Posterior cingulate gyrus (tissue), 11 donors: ENCODE measurements at places on chromosomes 7 and 10.

GRCh38 chr10:35561715-35562114 is 43.4 kb upstream of the GJD4 start:
- peak; percentile 56 for DNase-seq

DNA sequence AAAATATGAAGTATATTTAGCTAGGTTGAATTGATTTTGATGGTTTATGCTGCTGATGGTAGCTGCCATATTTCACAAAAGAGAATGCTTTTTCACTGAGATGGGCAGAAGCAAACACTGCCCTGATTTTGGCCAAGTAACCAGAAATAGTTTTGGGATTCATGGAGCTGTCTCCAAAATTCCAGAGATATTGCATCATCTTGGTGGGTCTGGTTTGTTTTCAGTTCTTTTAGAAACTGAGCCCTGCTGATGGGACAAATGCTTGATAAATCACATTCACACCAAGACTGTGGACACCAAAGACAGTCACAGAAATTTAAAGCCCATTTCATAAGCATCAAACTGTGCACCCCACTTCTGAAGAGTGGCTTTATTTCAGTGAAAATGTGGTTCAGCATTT is 140.5 kb downstream of the BICC1 start:
- DNase-seq: no peak

DNA sequence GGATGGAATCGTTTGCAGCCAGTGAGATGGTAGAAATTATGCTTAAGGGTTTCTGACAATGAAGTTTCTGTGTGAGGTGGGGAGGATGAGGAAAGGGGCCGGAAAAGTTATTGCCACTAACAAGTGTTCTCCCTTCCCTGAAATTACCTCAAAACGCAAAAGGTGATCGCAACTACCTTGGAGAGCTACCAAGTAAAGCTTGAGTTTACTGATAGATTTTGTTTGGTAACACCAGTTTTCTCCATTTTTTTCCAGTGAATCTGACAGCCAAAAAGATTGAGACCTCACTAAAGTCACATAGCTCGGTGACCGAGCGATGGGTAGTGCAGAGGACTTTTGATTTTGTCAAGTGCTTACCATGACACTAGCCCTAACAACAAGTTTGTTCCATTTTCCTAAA is 1.6 kb downstream of the SUV39H2 start:
- no peak for DNase-seq

GRCh38 chr7:100352984-100353684 is 4.8 kb upstream of the PILRB start:
- no peak for DNase-seq

GRCh38 chr7:28106321-28106829 is 74.2 kb downstream of the JAZF1 start:
- no peak for DNase-seq
